Left lung (tissue), 14 donors: ENCODE measurements at places on chromosomes 11 and 22. TPM values are rescaled to one million over a fixed set of nuclear protein-coding genes. Genes with fewer than 3 reads are reported as not detected.

DNA sequence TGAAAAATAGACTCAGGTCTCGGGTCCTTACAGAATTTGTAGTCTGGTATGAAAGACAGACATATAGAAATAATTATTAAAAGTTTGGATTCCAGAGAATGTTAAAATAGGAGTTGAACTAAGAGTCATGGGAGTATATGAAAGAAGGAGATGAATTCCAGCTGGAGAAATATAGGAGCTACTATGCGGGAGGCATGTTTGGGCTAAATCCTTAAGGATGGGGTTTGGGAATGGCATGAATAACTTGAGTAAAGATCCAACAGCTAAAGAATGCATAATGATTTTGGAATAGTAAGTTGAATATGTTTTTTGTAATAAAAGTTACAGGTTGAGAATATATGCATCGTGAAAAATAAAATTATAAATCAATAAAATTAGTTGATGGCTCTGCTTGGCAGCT, 129.4 kb upstream of the SLC5A12 start:
- DNase-seq: no peak

DNA sequence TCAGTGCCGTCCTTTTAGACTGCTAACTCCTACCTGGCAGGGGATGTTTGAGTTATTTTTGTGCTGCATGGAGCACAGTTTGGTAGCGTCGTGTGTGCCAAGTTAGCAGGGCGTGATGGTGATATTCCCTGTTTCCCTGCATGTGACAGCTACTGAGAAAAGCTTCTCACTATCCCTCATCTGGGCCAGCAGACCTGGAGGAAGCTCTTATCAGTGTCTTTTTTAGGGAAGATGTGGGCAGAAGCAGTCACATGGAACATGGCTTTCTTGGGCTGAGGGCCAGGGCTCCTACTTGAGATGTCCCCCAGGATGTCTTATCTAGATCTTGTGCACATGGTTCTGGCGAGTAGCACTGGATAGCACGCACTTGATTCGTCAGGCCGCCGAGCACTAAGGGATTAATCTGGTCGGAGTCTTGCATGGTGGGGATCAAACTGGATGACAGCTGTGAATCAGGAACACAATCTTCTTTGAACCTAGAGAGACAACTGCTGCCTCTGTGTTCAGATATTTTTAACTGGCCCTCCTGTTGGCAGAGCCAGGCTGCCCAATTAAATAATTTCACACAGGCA, 33.8 kb downstream of the TECTA start:
- DNase-seq: no peak

GRCh38 chr11:125886997-125887372, 483 bp upstream of the HYLS1 start:
- DNase-seq: peak; percentile 63

GRCh38 chr11:46694072-46694471, 6.3 kb downstream of the ARHGAP1 start:
- DNase-seq: no peak

DNA sequence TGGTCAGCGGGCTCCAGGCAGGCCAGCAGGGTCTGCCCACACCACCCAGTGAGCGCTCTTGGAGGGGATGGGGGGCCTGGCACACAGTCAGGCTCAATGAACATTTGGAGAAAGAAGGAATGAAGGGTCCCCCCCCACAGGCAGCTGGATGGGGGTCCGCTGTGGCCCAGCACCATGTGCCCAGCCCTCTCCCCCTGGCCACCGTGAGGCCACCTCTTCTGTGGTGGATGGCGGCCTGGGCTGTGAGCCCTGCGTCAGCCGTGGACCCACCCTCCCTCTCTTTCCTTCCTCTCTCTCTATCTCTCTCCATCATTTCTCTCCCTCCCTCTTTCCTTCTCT, 35.1 kb upstream of the MUC5AC start:
- DNase-seq: no peak

DNA sequence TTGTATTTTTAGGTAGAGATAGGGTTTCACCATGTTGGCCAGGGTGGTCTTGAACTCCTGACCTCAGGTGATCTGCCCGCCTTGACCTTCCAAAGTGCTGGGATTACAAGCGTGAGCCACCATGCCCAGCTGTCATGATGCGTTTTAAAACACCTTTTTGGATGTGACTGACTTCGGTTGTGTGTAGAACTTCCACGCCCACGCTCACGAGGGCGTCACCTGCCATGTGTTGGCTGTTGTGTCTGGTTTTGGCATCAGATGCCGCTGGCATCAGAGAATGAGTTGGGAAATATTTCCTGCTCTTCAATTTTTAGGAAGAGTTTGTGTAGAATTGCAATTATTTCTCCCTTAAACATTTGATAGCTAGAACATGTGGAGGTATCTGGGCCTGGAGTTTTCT, 109.1 kb downstream of the KCNQ1 start:
- DNase-seq: peak; percentile 17

The GRAMD1B gene
- 5.2 TPM for polyA plus RNA-seq

The ARHGAP20 gene
- polyA plus RNA-seq: 43.8 TPM

The NXPE2 gene
- polyA plus RNA-seq: 0.36 TPM

The GPHA2 gene
- not detected for polyA plus RNA-seq

The OR5D16 gene
- polyA plus RNA-seq: not detected
